ENCODE measurements at places on chromosomes 3 and 15.

GRCh38 chr3:149091983-149092382, 5.7 kb upstream of the HLTF start:
- DNase-seq = no peak

DNA sequence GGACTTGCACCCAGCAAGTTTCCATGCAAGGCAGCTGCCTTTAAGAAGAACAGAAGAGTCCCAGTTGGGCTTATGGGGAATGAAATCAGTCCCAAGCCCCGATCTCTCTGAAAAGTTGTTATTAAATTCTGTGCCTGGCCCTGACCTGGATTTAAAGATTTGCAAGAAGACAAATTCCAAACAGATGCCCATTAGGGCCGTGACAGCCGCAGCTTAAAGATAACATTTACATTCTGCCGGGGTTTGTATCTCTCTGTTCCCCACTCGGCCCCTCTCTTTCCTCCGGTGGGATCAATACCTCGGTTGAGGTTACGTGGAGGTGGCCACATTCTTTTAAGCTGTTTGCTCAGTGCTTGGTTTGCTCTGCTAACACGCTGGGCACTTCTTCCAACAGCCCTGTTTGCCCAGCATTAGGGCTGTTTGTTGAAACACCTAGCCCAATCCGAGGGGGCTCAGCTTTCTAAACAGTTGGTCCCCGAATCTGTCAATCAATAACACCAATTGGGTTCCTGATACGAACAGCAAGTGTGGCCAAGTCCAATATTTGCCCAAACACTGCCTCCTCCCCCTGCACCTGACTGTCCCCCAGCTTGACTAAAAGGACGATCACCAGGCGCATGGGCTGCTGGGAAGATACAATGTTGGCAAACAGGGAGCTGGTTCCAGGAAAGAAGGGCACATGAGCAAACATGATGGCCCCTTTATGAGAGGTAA, 108.6 kb downstream of the RPLP1 start:
- DNase-seq = peak; percentile 69

GRCh38 chr3:50372349-50372748, 13.0 kb upstream of the TMEM115 start:
- no peak for DNase-seq

GRCh38 chr15:51403072-51403878, 61.8 kb downstream of the GLDN start:
- no peak for DNase-seq

- no peak for DNase-seq
Observed at GRCh38 chr3:130688015-130688688, 58.5 kb downstream of the PIK3R4 start.

- peak; percentile 39 for DNase-seq
Observed at GRCh38 chr3:101300073-101300472, 20.3 kb downstream of the IMPG2 start.

DNA sequence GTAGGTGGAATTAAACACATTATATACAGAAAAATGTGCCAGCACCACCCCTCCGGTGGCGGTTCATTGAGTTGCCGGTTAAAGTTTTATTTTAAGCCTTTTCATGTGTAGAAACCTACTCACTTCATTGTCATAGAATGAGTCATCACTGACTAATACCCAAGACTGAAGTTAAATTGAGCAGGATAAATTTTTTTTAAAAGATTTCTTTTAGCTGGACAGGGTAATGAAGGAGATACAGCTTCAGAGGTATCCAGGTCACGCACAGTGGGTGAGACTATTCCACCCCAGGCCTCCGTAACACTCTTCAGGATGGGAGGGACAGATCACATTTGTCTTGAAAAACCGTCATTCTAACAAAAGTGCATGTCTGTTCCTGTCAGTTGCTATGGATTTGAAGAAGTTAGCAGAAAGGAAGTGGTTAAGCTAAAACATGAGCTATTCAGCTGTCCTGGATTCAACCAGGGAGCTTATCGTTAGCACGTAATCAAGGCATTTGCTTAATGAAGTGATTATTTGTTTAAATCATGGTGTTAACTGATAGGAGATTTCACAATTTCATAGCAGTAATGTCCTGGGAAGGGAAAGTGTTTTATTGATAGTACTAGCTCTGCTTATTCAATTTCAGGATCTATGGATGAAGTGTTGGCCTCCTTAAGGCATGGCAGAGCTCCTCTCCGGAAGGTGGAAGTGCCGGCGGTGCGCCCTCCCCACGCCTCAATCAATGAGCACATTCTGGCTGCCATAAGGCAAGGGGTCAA, 23.4 kb downstream of the WHAMM start:
- no peak for DNase-seq

DNA sequence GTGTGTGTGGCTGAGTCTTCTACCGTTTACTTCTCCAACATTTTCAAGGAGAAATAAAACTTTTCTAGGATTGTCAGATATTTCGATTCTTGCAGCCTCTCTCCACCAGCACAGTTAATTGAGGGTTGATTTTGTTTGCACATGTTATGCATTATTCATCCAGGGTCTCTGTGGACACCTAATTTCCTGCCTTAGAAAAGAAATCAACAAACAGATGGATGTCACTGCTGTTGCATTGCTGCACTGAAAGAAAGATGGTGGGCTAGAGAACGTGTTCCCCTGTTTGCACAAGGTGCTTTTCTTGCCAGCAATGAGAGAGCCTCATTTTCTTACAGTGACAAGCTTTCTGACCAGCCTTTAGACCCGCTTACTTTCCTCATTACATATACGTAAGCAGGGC, 150.0 kb downstream of the CLSTN2 start:
- DNase-seq = no peak

- DNase-seq = no peak
Observed at GRCh38 chr3:59326246-59327024, 276.6 kb upstream of the CFAP20DC start.

GRCh38 chr3:45198264-45199260, 27.5 kb downstream of the TMEM158 start:
- DNase-seq = no peak

DNA sequence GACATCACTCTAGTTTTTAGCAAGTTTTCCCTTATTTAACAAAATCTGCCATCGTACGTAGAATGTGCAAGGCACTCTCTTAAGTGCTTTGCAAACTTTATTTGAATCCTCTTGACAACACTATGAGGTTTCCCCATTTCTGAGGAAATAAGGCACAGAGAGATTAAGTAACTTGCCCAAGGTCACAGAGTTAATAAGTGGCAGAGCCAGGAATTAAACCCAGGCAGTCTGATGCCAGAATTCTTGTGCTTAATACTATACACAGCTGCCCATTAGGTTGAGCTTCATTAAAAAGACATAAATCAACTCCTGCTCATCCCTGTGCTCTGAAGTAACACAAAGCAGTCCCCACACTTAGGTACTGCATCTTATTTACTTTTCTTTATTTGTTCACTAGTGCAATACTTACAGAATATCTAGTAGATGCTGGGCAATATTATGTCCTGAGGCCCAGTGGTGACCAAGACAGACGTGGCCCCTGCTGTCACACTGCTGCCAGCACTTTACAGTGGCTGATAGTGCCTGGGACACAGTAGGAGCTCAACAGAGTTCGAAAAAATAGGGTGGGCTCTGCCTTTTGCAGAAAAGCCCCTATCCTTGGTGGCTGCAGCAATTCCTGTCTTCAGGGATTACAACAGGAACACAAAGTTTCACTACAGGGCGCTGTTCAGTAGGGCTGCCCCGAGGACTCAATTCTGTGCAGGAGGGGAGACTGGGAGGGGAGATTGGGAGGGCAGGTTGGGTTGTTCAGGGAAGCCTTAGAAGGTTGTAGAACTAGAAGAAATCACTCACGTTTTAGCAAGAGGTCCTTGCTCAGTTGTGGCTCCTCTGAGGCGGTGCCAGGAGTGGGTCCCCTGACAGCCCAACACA, 138.3 kb upstream of the TPM1 start:
- DNase-seq = no peak

DNA sequence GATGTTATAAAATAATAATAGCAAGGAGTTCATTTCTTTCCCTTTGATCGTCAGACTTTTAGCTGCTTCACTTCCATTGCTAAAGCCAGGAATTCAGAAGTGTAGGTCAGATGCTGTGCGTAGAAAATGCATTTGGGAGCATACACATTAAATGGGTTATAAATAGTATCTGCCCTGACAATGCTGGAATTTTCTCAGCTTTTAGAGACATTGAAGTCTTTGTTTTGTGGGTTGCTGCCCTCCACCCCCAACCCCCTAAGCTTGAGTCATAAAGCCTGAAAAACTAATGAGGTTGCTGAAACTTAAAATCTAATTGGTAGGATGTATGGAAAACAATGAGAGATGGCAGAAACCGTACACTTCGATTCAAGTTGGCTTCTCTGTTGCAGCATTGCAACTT, 81.9 kb downstream of the MITF start:
- no peak for DNase-seq

- no peak for DNase-seq
Observed at GRCh38 chr3:42702982-42703694, 540 bp upstream of the HHATL start.

GRCh38 chr3:46960081-46960701, 16.4 kb downstream of the CCDC12 start:
- DNase-seq = peak; percentile 77
